Left lobe of liver (tissue), 2 donors: ENCODE measurements at places on chromosomes 1 and 21.

DNA sequence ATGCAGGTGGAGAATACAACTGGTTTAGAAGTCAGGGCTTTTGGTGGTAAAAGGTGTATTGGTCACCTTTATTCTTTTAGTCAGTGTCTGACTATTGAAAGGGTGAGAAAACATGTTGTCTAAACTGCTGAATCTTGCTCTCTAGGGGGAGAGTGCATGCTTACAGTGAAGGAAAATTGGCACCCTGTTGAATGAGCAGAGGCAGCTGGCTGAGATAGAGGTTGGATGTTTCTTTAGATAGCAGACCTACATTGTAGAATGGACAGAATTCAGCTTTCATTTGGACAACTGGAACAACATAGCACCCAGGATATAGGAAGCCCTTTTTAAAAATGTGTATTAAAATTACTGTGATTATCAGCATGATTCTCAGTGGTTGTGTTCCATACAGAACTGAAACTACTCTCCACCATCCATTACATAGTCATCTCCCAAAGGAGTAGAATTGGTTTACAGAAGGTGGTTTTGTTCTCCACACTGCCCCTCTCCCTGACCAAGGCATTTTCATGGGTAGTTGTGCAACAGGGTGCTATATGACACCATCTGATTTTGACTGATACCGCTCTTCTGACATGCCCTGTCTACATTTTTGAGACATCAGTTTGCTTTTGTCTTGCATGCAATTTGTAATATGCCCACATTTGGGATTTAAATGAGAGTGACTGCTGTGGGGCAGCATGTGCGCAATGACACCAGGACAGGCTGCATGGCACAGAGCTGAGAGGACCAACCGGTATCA lies 16.2 kb downstream of the RHOU start:
- no peak for DNase-seq

GRCh38 chr1:75986478-75986877 lies 54.3 kb upstream of the ASB17 start:
- DNase-seq, result no peak

GRCh38 chr21:44867999-44868700 lies 5.3 kb downstream of the PTTG1IP start:
- no peak for DNase-seq

DNA sequence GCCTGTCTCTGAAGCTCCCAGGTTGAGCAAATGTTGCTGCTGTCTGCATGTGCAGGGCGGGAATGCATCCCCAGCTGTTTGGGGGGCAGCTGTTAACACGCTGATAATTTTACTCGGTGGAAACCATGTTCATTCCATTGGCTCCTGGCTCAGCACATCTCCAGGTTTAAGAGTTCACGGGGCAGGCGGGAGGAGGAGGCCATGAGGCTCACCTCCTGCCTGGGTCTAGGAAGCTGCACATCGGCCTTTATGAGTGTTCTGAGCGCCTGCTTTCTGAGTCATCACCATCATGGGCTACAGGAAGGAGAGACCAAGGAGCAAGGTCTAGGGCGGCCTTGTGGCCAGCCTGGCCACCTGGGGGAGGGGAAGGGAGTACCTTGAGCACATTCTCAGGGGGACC lies 29.7 kb downstream of the AJAP1 start:
- DNase-seq, result no peak

DNA sequence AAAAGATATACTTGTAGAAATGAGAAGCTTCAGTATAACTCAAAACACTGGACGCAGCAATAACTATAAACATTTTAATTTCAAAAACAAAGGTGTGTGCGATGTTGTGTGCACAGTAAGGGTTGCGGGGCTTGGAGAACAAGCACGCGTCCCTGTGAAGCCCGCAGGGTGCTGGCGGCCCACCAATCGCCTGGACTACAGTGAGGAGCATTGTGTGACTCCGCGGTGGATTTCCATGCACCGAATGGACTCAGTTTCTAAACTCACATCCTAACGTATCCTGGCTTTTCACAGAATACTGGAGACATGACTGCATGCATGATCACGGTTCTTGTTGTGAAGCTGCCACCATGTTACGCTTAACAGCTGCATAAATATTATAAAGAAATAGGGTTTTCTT lies 33.0 kb downstream of the NTPCR start:
- DNase-seq, result no peak

DNA sequence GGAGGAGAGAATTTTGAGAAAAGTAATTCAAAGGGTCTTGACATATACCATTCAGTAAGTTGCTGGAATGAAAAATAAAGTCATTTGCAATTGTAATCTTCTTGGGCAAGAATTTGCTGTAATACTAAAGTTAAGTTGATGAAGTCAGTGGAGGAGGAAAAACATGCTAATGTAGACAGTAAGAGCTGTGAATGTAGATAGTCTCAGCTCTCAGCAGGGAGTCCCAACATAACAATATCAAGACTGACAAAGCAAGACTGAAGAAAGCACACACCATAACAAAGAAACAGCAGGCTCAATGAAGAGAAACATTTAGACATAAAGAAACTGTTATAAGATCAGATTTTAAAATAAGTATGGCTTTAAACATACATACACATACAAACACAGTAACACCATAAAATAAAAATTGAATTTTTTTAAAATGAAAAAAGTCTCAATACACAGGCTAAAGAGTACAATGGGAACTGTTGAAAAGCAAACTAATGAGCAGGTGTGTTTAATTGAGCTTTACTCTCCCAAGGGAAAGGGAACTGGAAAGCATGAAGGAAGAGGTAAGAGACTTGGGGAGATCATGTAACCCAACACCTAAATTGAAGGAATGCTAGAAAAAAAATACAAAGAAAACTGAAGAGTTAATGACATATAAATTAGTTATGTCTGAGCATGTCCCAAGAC lies 336.3 kb upstream of the NCAM2 start:
- DNase-seq, result no peak

GRCh38 chr1:36540056-36540455 lies 57.3 kb upstream of the CSF3R start:
- DNase-seq, result peak; percentile 34

DNA sequence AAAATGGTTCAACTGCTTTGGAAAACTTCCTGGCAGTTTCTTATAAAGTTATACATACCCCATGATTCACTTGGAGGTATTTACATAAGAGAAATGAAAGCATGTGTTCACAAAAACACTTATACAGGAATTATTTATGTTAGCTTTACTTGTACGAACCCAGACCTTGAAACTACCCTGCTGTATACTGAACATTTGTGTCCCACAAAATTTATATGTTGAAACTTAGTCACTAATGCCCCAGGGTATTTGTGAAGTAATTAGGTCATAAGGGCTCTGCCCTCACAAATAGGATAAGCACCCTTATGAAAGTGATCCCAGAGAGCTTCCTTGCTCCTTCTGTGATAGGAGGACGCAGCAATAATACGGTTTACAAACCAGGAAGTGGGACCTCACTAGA lies 42.7 kb upstream of the B3GALT2 start:
- DNase-seq, result no peak

GRCh38 chr1:226761322-226761721 lies 22.2 kb upstream of the ITPKB start:
- DNase-seq, result no peak

DNA sequence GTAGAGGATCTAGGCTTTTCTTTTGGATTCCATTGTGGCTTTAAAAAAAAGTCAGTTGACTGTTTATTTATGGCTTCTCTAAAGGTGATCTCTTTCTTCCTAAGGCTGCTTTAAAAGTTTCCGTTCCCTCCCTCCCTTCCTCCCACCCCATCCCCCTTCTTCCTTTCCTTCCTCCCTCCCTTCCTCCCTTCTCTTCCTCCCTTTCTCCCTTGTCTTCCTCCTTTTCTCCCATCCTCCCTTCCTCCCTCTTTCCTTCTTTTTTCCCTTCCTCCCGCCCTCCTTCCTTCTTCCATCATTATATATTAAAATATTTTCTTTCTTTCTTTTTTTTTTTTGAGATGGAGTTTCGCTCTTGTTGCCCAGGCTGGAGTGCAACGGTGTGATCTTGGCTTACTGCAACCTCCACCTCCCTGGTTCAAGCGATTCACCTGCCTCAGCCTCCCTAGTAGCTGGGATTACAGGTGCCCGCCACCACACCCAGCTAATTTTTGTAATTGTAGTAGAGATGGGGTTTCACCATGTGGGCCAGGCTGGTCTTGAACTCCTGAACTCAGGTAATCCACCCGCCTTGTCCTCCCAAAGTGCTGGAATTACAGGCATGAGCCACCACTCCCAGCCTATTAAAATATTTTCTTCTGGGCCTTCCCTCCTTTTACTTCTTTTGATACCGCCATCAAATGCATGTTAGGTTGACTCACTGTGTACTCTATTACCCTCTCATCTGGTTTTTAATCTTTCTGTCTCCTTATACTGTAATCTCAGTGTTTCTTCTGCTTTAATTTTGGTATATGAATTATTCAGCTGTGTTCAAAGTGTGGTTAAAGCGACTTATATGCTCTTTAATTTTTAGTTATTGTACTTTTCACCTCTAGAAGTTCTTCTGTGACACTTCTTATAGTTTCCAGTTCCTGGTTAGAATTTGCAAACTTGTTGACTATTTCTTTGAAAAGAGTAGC lies 59.2 kb upstream of the ATP5PO start:
- DNase-seq, result no peak

GRCh38 chr1:214976665-214977064 lies 105.9 kb upstream of the KCNK2 start:
- no peak for DNase-seq

- no peak for DNase-seq
Measured at GRCh38 chr1:164763098-164763497, 204.1 kb downstream of the PBX1 start.

DNA sequence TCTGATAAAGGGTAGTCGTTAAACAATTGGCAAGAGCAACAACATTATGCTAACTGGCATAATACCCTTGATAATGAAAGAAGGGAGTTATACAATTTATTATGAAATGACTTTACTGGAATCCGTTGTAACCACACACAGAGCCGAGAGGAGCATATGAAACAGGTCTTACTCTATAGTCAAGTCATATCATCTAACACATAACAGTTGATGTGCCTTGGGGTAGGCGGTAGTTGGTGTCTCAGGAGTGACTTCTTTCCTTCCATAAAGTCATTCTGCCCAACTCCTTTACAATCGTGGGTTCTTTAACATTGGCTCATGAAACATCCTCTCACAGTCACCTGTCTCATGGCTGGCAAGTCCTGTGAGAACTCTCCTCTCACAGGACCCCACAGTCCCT lies 225.2 kb downstream of the LTN1 start:
- DNase-seq, result no peak

GRCh38 chr1:45622524-45623394 lies 1.1 kb downstream of the CCDC17 start:
- DNase-seq, result no peak

DNA sequence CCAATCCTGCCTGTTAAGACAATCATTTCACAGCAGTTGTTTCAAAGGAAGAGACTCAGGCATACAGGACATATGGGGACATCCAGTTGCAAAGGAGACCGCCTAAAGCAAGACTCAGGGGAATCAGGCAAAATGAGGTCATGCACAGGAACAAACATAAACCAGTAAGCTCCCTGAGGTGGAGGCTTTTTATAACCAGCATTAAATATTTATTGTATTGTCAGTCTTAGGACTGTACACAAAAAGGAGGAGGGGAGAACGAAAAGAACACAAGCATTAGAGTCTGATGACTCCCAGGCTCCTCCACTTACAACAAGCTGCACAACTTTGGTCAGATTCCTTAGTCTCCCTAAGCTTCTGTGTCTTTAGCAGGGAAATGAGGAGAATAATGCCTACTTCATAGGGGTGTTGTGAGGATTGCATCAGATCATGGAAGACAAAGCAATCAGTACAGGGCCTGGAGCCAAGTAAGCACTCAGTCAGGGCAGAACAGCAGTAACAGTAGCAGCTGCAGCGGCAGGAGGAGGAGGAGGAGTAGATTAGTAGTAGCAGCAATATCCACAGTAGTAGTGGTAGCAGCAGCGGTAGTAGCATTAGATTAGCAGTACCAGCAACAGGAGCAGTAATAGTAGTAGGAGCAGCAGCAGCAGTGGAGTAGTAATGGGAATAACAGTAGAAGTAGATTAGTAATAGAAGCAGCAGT lies 54.2 kb upstream of the SPATA6 start:
- DNase-seq, result no peak

DNA sequence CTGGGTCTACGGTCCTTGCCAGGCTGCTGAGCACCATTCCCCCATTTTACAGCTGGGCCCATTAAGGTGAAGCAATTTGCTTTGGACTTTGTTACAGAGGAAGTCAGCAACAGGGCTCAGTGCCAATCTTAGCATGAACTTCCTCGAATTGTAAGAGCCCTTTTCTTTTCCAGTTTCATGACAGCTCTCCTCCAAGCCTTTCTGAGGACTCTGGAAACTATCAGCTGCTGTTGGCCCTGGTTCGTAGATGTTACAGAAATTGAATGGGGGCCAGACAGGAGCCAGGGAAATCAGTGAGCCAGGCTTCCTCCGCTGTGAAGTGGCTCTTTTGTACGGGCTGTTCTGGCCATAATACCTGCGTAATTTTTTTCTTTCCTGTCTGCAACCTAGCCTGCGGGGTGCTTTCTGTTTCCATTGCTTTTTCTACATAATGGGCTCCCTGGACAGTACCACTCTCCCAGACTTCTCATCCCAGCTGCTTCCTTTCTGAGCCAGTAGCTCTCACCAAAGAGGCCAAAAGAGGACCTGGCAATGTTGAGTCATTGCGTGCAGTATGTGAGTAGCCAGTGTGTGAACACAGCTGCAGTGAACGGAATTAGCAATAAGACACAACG lies 386.3 kb downstream of the DISC1 start:
- no peak for DNase-seq

DNA sequence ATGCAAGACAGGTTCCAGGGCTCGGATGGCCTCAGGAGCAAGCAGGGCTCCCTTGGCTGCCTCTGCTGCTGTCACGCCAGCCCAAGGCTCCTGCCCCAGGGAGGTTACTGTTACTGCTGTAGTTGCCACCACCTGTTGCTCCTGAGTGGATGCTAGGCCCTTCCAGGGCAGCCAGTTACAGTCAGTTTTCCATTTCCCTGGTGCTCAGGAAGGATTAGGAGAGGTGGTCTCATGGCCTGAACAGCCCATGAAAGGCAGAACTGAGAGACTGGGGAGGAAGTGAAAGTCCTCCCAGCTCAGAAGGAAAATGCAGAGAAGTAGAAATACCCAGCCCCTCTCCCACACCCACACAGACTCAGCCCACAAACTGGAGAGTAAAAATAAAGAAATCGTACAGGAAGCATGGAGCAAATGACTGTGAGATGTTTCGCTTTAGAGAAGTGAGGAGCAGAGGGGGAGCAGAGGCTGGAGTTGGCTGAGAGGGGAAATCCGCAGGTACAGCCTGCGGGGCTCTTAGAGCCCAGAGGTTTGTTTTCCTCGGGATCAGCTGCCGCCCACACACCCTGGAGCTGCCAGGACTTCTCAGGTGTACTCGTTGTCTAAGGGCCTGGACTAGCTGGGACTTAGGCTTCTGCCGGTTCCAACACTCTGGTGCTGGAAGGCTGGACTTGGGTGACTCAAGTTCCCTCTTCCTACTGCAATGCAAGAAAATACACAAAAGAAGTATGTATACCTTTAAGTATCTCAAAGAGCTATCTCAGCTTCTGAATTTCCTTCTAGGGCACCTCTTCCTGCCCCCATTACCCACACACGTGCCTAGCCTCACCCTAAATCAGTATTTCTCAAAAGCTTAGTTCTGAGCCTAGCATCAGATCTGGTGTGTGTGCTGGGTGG lies 2.3 kb downstream of the IL6R start:
- DNase-seq, result no peak

- no peak for DNase-seq
Measured at GRCh38 chr1:66452982-66453381, 81.0 kb upstream of the SGIP1 start.

- no peak for DNase-seq
Measured at GRCh38 chr1:69707103-69707502, 139.4 kb downstream of the LRRC7 start.

GRCh38 chr21:16563116-16563515 lies 833.3 kb downstream of the USP25 start:
- DNase-seq, result no peak

- no peak for DNase-seq
Measured at GRCh38 chr1:158105352-158106095, 75.2 kb upstream of the CD1D start.
